AG09319 (cell line): ENCODE measurements at places on chromosomes 7 and 10.

DNA sequence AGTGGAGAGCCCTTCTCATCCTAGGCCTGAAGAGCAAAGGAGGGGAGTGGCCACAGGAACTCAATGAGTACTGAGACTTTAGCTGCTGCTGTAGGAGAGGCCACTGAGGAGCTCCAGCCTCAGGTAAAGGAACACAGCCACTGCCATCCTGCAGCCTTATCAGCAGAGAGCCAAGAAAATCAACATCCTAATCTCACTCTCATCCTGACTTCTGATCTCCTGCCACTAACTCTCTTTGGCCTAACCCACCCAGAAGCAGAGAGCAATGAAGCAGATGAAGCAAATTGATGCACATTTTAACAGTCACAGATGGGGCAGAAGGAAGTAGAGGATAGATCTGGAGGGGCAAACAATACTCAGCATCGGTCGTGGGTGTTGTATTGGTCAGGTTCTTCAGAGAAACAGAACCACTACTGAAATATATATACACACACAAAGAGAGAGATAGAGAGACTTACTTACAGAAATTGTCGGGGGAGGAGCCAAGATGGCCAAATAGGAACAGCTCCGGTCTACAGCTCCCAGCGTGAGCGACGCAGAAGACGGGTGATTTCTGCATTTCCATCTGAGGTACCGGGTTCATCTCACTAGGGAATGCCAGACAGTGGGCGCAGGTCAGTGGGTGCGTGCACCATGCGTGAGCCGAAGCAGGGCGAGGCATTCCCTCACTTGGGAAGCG is 297.6 kb downstream of the MTERF1 start:
- DNase-seq: no peak

DNA sequence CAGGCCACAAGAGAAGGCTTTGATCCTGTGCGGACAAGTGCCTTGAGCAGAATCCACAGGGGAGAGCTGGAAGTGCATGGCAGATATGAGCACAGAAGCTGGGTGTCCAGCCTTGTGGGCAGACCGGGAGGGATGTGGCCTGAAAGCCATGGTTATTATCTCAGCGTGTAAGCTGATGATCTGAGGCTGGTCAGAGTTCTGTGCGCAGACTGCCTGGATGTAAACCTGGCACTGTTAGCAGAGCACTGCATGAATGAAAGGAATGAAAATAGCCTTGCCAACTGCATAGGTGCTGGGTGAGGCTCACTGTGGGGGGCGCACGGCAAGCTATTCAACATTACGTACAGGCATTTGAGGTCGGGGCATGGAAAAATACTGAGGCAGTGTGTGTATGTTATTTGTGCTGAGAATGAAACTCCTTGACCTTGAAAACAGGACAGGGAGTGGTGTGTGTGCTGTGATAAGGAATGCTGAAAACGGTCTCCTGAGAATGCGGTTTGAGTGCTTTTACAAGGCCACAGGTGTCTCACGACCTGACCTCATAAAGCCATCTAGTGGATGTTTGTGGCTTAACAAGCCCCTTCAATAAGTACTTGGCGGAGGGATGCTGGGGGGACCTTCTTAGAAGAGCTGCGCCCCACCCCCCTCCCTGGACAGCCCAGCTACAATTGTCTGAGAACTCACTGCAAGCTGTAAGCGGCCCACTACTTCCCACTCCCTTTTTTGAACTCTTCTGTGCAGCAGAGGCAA is 18.7 kb downstream of the AKR1C1 start:
- DNase-seq: no peak

- DNase-seq: no peak
Observed at GRCh38 chr10:89238956-89239644, 12.5 kb downstream of the LIPA start.

DNA sequence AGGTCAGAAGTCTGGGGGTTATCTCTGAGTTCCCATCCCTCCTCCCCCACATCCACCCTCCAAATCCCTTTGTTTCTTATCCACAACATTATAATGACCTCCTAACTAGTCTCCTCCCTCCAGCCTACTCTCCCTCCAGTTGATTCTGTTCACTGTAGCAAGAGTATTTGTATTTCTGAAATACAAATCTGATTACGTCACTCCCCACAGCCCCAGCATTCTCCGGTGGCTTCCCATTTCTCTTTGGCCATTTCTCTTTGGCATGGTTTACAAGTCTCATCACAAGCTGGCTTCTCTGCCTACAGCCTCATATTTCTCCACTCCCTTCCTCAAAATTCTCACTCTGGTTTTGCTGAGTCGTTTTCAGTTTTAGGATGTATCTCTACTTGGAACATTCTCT is 24.6 kb upstream of the MRPS33 start:
- no peak for DNase-seq

DNA sequence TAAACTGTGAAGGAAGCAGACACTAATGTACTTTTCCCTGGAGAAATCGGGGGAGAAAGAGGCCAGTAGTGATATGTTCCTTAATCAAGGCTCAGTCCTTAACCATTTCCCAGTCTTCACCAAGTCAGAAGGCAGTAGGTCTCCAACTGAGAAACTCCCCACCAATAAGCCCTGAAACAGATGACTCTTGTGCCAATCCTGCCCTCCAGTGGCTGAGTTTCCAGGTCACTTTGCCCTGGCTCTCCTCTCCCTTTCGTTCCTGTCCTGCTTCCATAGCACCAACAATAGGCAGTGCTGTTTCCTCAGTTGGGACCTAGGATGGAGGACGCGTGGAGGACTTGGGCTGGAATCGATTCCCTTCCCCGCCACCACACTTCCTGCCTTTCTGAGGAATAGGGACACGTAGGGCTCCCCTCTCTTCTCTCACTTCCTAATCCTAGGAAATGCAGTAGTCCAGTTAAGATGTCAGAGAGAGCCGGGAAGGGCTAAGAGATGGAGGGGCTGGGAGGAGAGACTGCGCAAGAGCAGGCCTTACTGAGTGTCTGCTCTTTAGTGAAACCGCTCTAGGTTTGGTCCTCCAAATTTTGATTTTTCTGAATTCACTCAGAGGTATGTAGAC is 23.4 kb downstream of the ATOH7 start:
- peak; percentile 44 for DNase-seq

- peak; percentile 32 for DNase-seq
Observed at GRCh38 chr10:43665054-43665453, 16.4 kb upstream of the ZNF32 start.
